ENCODE measurements at places on chromosomes 16 and 17.
A peak's percentile ranks its signal among the peaks of the same experiment; 100 is the strongest.

DNA sequence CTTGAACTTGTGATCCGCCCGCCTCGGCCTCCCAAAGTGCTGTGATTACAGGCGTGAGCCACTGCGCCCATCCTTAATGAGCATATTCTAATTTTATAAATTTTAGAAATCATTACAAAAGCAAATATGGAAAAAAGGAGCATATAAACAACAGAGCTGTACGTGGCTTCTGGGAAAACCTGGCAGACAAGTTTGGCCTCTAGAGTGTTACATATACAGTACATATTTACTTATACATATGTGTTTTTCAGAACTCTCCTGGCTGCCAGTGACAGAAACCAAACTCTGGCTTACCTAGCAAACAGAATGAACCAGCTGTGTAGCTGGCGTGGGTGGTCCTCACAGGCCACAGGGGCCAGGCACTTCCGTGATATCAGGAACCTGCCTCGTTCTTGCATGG lies 10.1 kb downstream of the DRC3 start:
- DNase-seq: no peak

DNA sequence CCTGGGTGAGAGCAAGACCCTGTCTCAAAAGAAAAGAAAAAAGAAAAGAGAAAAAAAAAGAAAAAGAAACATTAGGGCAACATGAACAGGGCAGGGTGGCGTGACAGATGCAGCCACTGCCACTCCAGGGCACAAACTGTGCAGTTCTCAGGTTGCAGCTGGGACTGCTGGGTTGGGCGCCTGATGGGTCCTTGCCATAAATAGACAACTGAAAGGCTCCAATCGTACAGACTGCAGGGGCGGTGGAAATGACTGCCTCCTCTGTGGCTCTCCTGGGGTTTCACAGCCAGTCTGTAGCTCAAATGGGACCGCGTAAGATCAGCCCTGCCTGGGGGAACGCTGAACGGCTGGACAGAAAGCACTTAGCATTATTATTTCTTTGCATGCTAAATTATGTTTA lies 130.7 kb downstream of the CPPED1 start:
- DNase-seq: no peak

DNA sequence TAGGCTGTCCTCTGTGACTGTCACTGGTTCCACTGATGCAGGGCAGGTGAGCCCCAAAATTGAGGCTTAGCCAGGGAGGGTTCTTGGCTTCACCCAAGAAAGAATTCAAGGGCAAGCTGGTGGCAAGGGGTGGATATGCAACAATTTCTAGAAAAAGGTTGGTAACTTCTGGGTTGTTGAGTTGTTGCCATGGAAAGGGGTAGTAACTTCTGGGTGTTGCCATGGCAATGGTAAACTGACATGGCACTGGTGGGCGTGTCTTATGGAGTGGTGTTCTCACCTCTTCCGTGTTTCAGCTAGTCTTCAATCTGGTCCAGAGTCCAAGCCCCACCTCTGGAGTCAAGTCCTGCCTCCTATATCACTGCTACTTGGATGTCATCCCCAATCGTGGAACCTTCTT lies 9.5 kb upstream of the GUCY2D start:
- DNase-seq: no peak

DNA sequence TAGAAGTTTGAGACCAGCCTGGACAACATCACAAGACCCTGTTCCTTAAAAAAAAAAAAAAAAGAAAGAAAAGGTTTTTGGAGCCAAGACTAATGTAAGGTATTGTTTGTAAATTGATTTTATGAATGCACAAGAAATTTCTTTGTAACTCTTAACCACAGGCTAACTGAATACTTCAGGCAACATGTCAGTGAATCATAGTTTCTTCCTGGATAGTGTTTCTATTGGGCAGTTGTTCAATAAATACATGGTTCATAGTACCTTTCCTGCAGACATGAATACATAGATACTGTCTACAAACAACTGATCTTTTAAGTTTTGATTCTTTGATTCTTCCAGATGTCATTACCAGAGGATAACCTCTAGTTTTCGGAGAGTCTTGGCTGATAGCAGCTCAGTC lies 11.6 kb downstream of the DDX42 start:
- no peak for DNase-seq

DNA sequence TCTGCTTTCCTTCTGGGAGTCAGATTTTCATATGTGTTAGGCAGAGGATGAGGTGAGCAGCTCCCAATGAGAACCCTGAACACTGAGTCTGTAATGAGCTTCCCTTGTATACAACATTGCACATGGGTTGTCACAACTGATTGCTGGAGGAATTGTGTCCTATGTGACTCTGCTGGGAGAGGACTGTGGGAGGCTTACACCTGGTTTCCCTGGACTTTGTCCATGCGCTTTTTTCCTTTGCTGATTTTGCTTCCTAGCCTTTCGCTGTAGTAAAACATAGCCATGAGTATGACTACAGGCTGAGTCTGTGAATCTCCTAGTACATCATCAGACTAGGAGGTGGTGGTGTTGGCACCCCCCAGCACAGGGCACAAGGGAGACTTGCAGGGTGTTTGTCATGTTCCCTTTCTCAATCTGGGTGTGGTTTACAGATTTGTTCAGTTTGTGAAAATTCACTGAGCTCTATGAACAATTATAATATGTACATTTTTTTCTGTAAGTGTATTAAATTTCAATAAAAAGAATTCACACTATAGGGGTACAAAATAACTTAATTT lies 1.7 kb upstream of the PLK1 start:
- no peak for DNase-seq

DNA sequence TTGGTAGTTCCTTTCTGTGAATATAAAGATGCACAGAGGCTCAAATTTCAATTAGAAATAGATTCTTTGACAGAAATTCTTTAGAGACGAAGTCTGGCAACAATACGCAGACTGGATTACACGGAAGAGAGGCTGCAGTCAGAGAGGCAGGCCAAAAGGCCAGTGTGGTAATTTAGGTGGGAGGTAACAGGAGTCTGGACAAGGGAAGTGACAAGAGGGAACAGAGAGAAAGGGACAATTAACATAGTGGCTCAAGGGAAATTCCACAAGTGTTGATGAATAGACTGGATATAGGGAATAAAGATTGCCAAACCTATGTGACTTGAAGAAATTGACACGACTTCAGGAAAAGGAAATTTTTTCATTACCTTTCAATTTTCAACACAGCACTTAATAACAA lies 54.6 kb downstream of the STX8 start:
- no peak for DNase-seq

GRCh38 chr16:10847176-10847575 lies 28.6 kb upstream of the TVP23A start:
- no peak for DNase-seq

GRCh38 chr16:66935314-66936011 lies at the start of gene CES2:
TSS of gene CES2 (plus strand) at chr16:66935516. CDS start at chr16:66935636, 120 bp downstream.
- no peak for DNase-seq

DNA sequence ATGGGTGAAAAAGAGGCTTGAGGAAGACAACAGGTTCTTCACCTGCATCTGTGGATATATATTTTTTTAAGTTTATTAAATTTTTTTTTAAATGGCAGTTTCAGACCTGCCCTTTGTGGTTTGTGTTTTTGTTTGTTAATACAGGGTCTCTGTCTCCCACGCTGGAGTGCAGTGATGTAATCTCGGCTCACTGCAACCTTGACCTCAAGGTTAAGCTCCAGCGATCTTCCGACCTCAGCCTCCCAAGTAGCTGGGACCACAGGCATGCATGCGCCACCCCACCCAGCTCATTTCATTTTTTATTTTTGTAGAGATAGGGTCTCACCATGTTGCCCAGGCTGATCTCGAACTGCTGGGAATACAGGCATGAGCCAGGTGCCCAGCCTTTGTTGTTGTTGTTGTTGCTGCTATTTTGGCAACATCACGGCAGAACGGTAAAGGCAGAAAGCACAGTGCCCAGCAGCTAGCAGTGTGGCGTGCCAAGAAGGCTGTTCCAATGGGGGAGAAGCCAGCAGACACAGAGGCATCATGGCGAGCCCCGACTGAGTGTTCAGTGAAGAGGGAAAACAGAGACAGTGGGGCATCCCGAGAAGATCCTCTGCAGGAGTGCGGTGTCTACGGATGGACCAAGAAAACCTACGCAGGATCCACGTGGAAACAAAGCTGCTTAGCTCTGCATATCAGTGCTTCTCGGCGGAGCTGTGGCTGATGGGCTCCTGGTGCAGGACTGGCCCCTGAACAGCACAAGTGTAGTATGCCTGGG lies 19.6 kb downstream of the TMC6 start:
- peak; percentile 78 for DNase-seq

DNA sequence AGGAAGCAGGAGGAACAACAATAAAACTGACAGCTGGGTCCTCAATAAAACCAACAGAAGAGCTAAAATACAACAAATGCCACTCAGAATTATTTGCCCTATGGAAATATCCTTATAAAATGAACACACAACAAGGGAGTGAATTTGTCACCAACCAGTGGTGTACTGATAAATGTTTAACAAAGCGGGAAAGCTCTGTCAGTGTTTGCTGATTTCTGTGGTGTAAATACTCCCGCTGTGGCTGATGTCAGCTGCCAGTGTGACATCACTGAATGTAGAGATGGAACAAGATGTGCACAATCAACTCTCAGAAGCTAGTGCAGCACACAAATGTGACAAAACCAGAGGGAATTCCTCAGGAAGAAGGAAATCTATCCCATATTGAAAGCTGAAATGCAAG lies 51.9 kb downstream of the CDYL2 start:
- DNase-seq: no peak

DNA sequence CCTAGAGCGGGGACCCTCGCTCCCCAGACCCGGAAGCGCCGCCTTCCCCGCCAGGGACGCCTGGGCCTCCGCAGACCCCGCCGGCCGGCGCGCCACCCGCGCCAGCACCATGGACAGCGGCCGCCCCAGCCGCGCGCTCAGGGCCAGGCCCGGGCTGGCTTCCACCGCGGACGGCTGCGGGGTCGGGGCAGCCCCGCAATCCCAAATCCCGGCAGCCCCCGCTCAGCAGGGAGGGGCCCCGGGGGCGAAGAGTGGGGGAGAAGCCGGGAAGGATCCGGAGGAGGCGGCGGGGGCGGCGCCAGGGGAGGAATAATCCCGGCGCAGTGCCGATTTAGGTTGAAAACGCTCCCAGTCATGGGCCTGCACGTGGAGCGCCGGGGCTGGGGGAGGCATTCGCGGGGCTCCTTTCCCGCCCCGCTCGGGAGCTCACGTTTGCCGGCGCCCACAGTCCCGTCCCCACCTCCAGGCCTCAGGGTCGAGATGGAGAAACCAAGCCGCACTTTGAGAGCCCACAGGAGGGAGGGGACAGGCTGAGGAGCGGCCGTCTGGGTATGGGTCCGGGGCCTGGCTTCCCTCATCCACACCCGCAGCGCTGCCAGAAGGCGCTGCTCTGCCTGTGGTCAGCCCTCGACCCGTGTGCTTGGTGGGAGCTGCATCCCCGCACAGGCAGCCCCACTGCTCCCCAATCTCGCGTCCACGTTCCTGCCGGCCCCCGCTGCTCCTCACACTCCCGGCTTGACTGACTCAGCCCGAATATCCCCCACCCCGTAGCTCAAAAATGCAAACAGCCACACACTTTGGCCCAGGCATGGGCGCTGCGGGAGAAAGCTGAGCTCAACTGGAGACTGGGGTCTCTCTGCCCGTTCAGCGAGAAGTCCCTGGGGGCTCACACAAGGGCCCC lies 4.7 kb downstream of the FBXL16 start:
- no peak for DNase-seq

- peak; percentile 58 for DNase-seq
Observed at GRCh38 chr16:77430787-77431585, 3.8 kb downstream of the ADAMTS18 start.

DNA sequence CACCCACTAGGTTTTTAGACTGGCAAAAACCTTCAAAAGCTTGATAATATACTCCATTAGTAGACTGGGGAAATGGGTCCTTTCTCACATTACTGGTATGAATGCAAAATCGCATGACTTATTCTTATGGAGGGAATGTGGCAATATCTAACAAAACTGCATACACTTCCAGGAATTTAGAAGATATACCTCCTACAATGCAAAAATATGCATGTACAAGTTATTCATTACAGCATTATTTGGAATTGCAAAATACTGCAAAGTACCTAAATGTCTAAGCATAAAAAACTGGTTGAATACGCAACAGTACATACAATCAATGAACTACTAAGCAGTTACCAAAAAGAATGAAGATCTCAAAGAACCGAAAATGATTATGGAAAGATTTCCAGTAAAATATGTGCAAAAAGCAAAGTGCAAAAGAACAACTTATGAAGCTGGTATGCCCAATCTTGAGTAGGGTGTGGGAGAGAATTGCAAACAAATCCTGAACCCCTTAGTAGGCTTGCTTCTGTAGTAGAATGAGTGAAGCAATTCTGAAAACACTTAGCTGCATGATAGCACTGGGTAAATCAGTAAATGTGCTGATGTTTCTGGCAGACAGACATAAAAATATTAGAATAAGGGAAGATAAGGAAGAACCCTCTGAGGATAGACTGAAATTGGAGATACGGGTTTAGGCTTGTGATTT lies 180.1 kb downstream of the PARN start:
- DNase-seq: no peak

- DNase-seq: no peak
Observed at GRCh38 chr17:56717471-56717870, 116.2 kb downstream of the C17orf67 start.

DNA sequence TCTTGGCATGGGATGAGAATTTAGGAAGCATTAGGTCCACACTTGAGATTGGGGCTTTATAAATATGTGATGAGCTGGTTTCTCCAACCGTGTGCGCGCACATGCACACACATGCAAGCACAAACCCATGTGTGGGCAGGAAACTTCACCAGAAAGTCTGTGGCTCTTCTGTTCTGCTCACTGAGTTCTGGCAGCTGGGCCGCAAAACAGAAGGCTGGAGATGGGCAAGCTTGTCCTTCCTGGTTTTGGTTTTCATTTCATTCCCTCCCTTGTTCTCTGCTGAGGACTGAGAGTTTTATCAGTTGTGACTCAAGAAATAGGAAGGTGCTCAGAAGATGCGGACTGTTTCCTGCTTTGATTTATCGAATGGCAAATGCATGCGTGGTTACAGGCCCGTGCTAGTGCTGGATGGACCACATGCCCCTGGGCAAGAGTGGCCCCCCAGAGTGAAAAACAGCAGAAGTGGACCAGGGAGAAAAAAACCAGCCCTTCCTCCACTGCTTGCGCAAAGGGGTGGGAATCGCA lies 14.1 kb downstream of the MAP3K14 start:
- no peak for DNase-seq

DNA sequence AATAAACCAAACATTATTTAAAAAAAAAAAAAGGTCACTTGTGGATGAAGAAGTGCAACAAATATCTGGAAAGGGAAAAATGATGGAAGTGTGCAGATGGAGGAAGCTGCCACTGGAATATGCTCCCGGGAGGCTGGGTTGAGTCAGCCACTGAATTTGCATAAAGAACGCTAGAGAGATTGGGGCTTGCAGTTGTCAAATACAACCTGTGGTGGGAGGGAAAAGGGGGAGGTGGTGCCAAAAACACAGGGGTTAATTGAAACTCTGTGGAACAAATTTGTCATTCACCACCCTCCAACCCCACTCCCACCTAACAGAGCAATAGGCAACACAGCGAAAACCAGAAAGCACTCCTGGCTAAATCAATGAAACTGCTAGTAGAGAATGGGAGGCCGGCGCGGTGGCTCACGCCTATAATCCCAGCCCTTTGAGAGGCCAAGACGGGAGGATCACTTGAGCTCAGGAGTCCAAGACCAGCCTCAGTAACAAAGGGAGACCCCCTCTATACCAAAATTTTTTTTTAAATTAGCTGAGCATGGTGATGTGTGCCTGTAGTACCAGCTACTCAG lies 37.6 kb upstream of the RPL38 start:
- DNase-seq: no peak

- DNase-seq: no peak
Observed at GRCh38 chr16:13120557-13120956, 219.2 kb downstream of the SHISA9 start.

All from cerebellar nuclear complex (tissue), 1 donor.